ENCODE measurements at places on chromosomes 3 and 15.
A peak's percentile ranks its signal among the peaks of the same experiment; 100 is the strongest.

- no peak overlapping the region for H3K27ac ChIP-seq
- H3K4me3 ChIP-seq, result no peak overlapping the region
- H3K36me3 ChIP-seq, result no peaks in the 10 kb centered on the region
- peaks cover 81% of the 10 kb centered on the region for H3K27me3 ChIP-seq
- peaks cover 4% of the 10 kb centered on the region for H3K4me1 ChIP-seq
Measured at GRCh38 chr3:184514171-184514490, 47.5 kb upstream of the EPHB3 start.

GRCh38 chr15:28943146-28943545 is 57.4 kb downstream of the APBA2 start:
- no peak overlapping the region for H3K27ac ChIP-seq
- no peaks in the 10 kb centered on the region for H3K27me3 ChIP-seq
- H3K4me1 ChIP-seq, result no peaks in the 10 kb centered on the region
- H3K36me3 ChIP-seq, result no peaks in the 10 kb centered on the region
- no peak overlapping the region for H3K4me3 ChIP-seq

DNA sequence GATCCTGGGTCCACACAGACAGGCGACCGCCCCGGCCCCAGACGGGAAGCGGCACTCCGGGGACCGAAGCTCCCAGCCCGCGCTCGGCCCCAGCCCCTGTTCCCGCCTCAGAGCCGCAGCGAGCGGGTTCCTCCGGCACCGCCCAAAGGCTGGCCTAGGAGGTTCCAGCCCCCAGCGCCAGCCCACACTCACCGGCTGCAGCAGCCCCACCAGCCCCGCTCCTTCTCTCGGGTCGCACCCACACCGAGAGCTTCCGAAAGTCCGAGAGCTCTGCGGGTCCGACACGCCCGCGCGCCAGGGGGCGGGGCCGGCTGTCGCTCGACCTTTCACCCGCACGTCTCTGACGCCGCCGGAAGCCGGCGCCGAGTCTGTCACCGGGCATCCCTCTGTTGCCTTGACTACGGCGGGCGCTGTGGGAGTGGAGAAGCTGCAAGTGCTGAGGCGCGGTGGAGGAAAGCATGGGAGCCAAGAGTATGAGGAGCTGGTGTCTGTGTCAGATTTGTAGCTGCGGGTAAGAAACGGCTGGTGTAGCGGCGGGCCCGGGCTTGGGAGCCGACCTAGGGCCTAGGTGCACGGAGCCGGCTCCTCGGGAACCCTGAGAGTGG is at the start of the genes EFL1 and SAXO2:
Gene EFL1 (minus strand): TSS at position 313 of the 605 bp plus-strand sequence. CDS start 956 bp downstream, outside the sequence.
Gene SAXO2 (plus strand): TSS at position 397 of the 605 bp plus-strand sequence. CDS start 62 bp downstream, at position 459.
- no peaks in the 10 kb centered on the region for H3K27me3 ChIP-seq
- H3K36me3 ChIP-seq, result no peaks in the 10 kb centered on the region
- DNase-seq, result peak; percentile 96
- peak within 1 kb of the TSS; percentile 94 for H3K27ac ChIP-seq
- H3K4me3 ChIP-seq, result peak within 1 kb of the TSS; percentile 91
- peaks cover 24% of the 10 kb centered on the region for H3K4me1 ChIP-seq

DNA sequence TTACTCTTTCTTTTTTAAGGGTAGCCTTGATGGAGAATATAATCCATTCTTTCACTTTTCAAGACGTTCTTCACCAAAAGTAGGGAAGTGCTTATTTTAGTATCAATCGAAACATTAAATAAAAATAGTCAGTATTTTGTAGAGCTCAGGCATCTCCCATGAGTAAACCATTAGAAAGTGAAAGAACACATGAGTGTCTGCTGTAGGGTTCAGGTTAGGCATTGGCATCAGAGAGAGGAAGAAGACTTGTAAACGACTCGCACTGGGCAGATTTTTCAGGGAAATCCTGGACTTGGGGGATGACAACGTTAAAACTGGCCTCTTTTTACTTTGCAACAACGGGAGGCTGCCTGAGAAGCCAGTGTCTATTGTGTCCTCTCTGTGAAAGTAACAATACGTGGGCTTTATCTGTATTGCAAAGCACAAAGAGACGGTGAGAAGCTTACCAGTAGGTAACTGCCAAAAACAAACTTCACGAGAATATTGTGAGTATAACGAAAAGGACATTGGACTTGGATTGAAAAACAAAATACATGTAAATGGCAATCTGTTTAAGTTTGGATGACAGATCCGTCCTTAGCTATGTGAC is 451.7 kb downstream of the PYDC2 start:
- no peak overlapping the region for H3K4me3 ChIP-seq
- H3K27me3 ChIP-seq, result no peaks in the 10 kb centered on the region
- no peaks in the 10 kb centered on the region for H3K4me1 ChIP-seq
- H3K27ac ChIP-seq, result no peak overlapping the region
- H3K36me3 ChIP-seq, result no peaks in the 10 kb centered on the region
- DNase-seq, result no peak

- no peak for DNase-seq
- no peaks in the 10 kb centered on the region for H3K36me3 ChIP-seq
- H3K27me3 ChIP-seq, result no peaks in the 10 kb centered on the region
- H3K27ac ChIP-seq, result no peak overlapping the region
- H3K4me1 ChIP-seq, result peaks cover 3% of the 10 kb centered on the region
Measured at GRCh38 chr15:57090496-57090859, 172.0 kb downstream of the TCF12 start.

DNA sequence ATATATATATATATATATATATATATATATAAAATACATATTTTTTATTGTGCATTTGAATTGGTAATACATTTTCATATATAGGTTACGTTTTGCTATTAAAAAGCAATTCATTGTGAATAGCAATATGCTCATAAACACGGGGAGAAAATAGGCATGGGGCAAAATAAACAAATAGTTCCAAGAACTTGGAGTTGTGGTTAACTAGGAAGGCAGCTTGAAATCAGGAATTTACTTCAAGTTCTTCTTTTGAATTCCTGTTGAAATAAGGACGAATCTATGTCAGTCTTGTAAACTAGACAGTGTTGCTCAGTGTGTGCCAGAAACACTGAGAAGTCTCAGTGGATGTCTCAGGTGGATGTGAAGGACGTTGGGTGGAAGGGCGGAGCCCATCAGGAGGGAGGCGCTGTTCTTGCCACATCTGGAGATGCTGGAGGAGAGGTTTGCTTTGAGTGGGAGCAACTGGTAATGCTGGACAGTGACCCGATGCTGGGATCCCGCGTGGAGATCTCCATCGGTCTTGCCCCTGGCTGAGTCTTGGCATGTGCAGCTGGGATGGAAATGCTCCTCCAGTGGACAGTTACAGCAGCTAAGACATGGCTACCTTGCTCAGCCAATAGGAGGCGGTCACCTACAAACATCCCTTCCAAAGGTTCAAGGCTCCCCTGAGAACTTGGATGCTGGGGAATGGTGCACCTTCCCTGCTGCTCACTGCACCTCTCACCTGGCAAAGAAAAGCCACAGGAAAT is 2.5 kb downstream of the IL16 start:
- H3K4me1 ChIP-seq, result no peaks in the 10 kb centered on the region
- H3K27ac ChIP-seq, result no peak overlapping the region
- H3K4me3 ChIP-seq, result no peak overlapping the region
- DNase-seq, result no peak

- H3K27me3 ChIP-seq, result no peaks in the 10 kb centered on the region
- no peaks in the 10 kb centered on the region for H3K36me3 ChIP-seq
- no peak overlapping the region for H3K4me3 ChIP-seq
- no peak overlapping the region for H3K27ac ChIP-seq
- H3K4me1 ChIP-seq, result no peaks in the 10 kb centered on the region
Measured at GRCh38 chr3:158696618-158697017, 24.2 kb upstream of the LXN start.

- DNase-seq, result no peak
- no peak overlapping the region for H3K4me3 ChIP-seq
- no peak overlapping the region for H3K27ac ChIP-seq
- H3K27me3 ChIP-seq, result no peaks in the 10 kb centered on the region
- no peaks in the 10 kb centered on the region for H3K36me3 ChIP-seq
Measured at GRCh38 chr3:126432361-126433104, 37.8 kb downstream of the CFAP100 start.

DNA sequence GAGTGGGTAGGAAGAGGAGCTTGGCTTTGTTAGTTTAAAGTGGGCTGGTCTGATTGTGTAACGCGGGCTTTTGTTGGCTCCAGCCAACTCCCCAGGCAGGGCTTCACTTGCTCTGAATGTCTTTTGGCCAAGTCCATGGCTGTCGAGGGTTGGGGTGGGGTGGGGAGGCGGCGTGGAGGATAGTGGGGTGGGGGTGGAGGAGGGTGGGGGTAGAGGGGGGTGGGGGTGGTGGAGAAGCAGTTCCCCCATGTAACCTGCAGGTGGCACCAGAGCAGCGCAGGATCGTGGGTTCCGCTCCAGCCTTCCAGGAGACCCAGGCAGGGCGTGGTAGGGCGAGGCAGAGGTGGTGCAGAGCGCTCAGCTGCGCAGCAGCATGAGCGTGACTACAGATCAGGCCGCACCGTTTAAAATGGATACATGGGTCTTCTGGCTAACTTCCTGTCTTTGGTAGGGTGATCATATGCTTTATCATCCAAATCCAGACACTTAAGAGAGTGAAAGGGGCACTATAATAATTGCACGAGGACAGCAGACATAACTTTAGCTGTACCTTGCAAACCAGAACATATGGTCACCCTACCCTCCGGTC is 28.3 kb downstream of the GOLGA6A start:
- H3K4me1 ChIP-seq, result peaks cover 10% of the 10 kb centered on the region
- no peak overlapping the region for H3K4me3 ChIP-seq
- H3K27me3 ChIP-seq, result no peaks in the 10 kb centered on the region
- peak; percentile 80 for DNase-seq

DNA sequence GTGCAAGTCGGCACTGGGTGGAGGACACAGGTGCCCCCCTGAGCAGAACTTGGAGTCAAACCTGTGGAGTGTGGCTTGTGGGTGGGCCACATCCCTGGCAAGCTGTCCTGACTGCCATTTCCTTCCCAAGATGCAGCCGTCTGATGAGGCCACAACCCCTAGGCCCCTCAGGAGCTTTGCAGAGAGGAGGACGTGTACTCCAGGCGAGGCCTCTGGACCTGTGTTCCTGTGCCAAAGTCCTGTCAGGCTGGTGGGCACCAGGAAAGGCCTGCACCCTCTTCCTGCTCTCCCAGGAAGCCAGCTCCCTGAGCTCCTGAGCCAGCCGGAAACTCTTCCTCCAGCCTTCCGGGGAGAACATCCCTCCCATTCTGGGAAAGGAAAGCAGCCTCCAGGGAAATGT is 48.5 kb downstream of the CMTM6 start:
- no peaks in the 10 kb centered on the region for H3K36me3 ChIP-seq
- DNase-seq, result no peak
- H3K4me1 ChIP-seq, result no peaks in the 10 kb centered on the region
- no peak overlapping the region for H3K4me3 ChIP-seq
- H3K27me3 ChIP-seq, result no peaks in the 10 kb centered on the region

GRCh38 chr15:90138071-90138833 is 36.0 kb upstream of the IDH2 start:
- H3K36me3 ChIP-seq, result no peaks in the 10 kb centered on the region
- H3K4me3 ChIP-seq, result no peak overlapping the region
- no peak for DNase-seq
- no peaks in the 10 kb centered on the region for H3K27me3 ChIP-seq
- no peak overlapping the region for H3K27ac ChIP-seq

- H3K4me3 ChIP-seq, result no peak overlapping the region
- H3K27ac ChIP-seq, result no peak overlapping the region
- no peaks in the 10 kb centered on the region for H3K36me3 ChIP-seq
- peaks cover 10% of the 10 kb centered on the region for H3K27me3 ChIP-seq
Measured at GRCh38 chr15:80773792-80774352, 5.3 kb upstream of the CEMIP start.

DNA sequence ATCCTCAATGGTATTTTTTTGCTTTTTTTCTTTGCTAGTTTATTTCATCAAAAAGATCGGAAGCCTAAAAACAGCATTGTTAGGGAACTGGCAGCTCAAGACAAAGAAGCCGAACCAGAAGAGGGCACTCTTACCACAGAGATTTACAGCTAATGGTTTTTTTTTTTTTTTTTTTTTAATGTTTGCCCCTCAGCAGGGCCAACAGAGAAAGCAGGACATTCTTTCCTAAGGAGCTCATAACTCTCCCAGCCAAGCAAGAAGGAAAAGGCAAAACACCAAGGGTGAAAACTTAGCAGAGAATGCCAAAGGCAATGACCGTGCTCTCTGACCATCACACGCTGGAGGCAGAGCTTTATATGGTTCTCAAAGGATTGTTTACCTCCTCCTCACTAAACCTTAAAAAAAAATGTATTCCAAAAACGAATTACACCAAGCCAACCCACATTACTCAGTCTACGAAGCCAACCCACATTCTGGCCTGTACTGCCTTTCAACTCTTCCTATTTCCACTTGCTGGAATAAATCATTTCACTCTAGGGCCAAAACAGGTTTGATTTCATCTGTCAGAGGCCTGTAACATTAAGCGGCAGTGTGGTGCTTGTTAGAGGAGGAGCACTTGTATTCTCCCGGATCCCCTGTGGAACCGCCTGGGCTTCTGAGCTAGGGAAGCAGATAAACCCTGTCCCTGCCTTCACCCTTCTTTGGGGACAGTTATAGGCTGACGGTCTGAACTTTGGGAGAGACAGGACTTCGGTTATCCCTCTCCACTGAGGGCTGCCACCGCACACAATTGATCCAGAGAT is 35.6 kb upstream of the GYG1 start:
- peaks cover 20% of the 10 kb centered on the region for H3K4me1 ChIP-seq
- peak overlapping the region; percentile 77 for H3K27ac ChIP-seq
- H3K4me3 ChIP-seq, result no peak overlapping the region
- no peaks in the 10 kb centered on the region for H3K36me3 ChIP-seq

- H3K27ac ChIP-seq, result peak within 1 kb of the TSS; percentile 100
- H3K4me1 ChIP-seq, result peaks cover 27% of the 10 kb centered on the region
- peak; percentile 100 for DNase-seq
- H3K27me3 ChIP-seq, result no peaks in the 10 kb centered on the region
- peak within 1 kb of the TSS; percentile 90 for H3K4me3 ChIP-seq
- H3K36me3 ChIP-seq, result peaks cover 7% of the 10 kb centered on the region
Measured at GRCh38 chr3:101676765-101677435, at the start of gene ZBTB11. Gene ZBTB11, minus strand, starts transcription at chr3:101677132. Its CDS starts 218 bp downstream, at chr3:101676914.

DNA sequence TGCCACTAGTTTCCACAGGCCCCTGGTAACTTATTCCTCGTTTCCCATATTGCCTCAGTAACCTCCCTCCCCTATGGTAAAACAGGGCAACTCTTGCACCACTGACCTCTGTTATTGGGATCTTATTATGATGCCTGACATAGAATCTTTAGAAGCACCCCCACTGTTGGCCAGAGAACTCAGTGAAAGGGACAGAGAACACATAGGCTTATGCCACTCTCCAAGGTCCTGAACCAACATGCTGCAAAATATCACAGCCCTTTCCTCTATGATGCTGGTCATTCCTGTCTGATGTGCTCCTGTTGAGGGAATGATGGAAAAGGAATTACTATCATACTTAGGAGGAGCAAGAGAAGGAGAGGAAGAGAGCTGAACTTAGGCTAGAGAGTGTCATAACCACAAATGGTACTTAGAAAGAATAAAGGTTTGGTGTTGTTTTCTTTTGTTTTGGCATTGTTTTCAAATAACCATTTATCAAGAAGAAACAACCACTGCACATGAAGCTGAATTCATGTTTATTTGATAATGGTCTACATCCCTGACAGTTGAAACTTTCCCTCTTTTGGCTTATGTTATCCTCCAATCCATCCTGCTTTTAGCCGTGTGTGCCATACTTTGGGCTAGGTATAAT is 330.2 kb downstream of the EPHB1 start:
- no peak for DNase-seq
- no peaks in the 10 kb centered on the region for H3K4me1 ChIP-seq
- no peaks in the 10 kb centered on the region for H3K27me3 ChIP-seq
- H3K36me3 ChIP-seq, result no peaks in the 10 kb centered on the region
- no peak overlapping the region for H3K4me3 ChIP-seq

GRCh38 chr3:169841171-169841570 is 28.5 kb upstream of the LRRC34 start:
- H3K27ac ChIP-seq, result no peak overlapping the region
- no peak for DNase-seq
- H3K4me3 ChIP-seq, result no peak overlapping the region
- no peaks in the 10 kb centered on the region for H3K27me3 ChIP-seq
- H3K36me3 ChIP-seq, result no peaks in the 10 kb centered on the region

- no peak overlapping the region for H3K27ac ChIP-seq
- no peaks in the 10 kb centered on the region for H3K27me3 ChIP-seq
- no peak for DNase-seq
- H3K36me3 ChIP-seq, result no peaks in the 10 kb centered on the region
Measured at GRCh38 chr15:61584410-61584809, 355.3 kb upstream of the RORA start.
